Left renal cortex interstitium (tissue), 4 donors: ENCODE measurements at places on chromosomes 6 and 20. TPM values are rescaled to one million over a fixed set of nuclear protein-coding genes. Genes with fewer than 3 reads are reported as not detected.

The KAT14 gene
- polyA plus RNA-seq, result 28.0 TPM

The TNNC2 gene
- polyA plus RNA-seq, result 1.0 TPM

The PI3 gene
- polyA plus RNA-seq, result not detected

The LHFPL5 gene
- 0.36 TPM for polyA plus RNA-seq

The RSPO3 gene
- polyA plus RNA-seq, result 17.9 TPM

The DEFB132 gene
- 0.10 TPM for polyA plus RNA-seq

The CLPSL1 gene
- 1.1 TPM for polyA plus RNA-seq

The GRIK2 gene
- polyA plus RNA-seq, result 12.5 TPM

The EBF4 gene
- polyA plus RNA-seq, result 25.8 TPM

The ADTRP gene
- polyA plus RNA-seq, result 2.3 TPM

The LY6G6F gene
- 0.21 TPM for polyA plus RNA-seq

The EFCAB8 gene
- 0.08 TPM for polyA plus RNA-seq

The ARG1 gene
- polyA plus RNA-seq, result 0.87 TPM

The DTD1 gene
- polyA plus RNA-seq, result 23.0 TPM

The CD93 gene
- 40.9 TPM for polyA plus RNA-seq

The DEF6 gene
- 3.2 TPM for polyA plus RNA-seq

The LY6G6C gene
- polyA plus RNA-seq, result 0.32 TPM

The SNAI1 gene
- polyA plus RNA-seq, result 7.9 TPM

The SIRPB1 gene
- polyA plus RNA-seq, result 1.5 TPM

The SRMS gene
- 0.33 TPM for polyA plus RNA-seq

The SLC16A10 gene
- polyA plus RNA-seq, result 21.2 TPM

The MCCD1 gene
- polyA plus RNA-seq, result 15.4 TPM

The ZNF334 gene
- 37.4 TPM for polyA plus RNA-seq

The STMN3 gene
- 30.2 TPM for polyA plus RNA-seq

The TOX2 gene
- 5.5 TPM for polyA plus RNA-seq

The C20orf202 gene
- polyA plus RNA-seq, result 0.57 TPM

The HCK gene
- polyA plus RNA-seq, result 2.3 TPM

The LY6G6D gene
- not detected for polyA plus RNA-seq

The CASS4 gene
- 3.8 TPM for polyA plus RNA-seq

The CGAS gene
- polyA plus RNA-seq, result 3.8 TPM

The PPDPF gene
- polyA plus RNA-seq, result 425 TPM

The TMEM217 gene
- 0.92 TPM for polyA plus RNA-seq

The SLA2 gene
- polyA plus RNA-seq, result 0.33 TPM

The KHDRBS2 gene
- 2.1 TPM for polyA plus RNA-seq

The ME1 gene
- polyA plus RNA-seq, result 2.5 TPM

The TFAP2C gene
- 0.72 TPM for polyA plus RNA-seq

The MOCS1 gene
- polyA plus RNA-seq, result 11.6 TPM

The MAP1LC3A gene
- polyA plus RNA-seq, result 29.0 TPM

The SLC44A4 gene
- 51.3 TPM for polyA plus RNA-seq

The POU5F1 gene
- polyA plus RNA-seq, result 8.7 TPM

The PPP1R14C gene
- polyA plus RNA-seq, result 23.3 TPM

The ACTR5 gene
- 9.2 TPM for polyA plus RNA-seq

The GCNT2 gene
- 18.5 TPM for polyA plus RNA-seq

The PRR18 gene
- polyA plus RNA-seq, result 0.35 TPM

The PHACTR3 gene
- 11.2 TPM for polyA plus RNA-seq

The TLDC2 gene
- polyA plus RNA-seq, result 2.9 TPM

The GRM1 gene
- polyA plus RNA-seq, result 0.40 TPM

The DDRGK1 gene
- 59.9 TPM for polyA plus RNA-seq

The FAM83C gene
- 0.06 TPM for polyA plus RNA-seq

The SF3B5 gene
- polyA plus RNA-seq, result 183 TPM

The PTPRK gene
- 47.6 TPM for polyA plus RNA-seq

The RBPJL gene
- polyA plus RNA-seq, result not detected

The SPTLC3 gene
- 15.4 TPM for polyA plus RNA-seq
